ENCODE measurements at places on chromosomes 2 and 18.

DNA sequence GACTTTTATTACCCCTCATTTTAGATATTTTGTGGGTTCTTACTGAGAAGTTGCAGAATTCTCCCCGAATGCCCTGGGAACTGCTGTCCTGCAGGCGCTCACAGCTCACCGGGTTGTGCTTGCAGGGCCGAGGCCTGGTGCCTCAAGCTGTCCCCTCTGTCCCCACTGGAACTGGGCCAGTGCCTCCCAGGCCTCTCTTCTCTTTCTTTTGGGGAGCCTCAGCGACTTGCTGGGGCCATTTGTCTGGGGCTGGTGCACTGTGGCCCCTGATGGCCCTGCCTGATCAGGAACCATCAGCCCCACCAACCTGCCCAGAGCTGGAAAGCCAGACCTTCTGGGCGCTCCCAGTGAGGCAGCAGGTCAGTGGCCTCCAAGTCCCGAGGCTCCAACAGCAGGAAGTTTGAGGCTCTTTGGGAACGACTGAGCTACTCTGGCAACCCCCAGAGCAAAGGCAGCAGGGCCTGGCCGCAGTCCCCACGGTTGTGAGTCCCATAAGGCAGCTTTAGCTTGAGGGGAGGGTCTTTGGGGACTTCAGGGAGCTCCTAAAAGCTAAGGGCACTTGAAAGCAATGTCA, 14.7 kb upstream of the NEU4 start:
- DNase-seq: no peak

DNA sequence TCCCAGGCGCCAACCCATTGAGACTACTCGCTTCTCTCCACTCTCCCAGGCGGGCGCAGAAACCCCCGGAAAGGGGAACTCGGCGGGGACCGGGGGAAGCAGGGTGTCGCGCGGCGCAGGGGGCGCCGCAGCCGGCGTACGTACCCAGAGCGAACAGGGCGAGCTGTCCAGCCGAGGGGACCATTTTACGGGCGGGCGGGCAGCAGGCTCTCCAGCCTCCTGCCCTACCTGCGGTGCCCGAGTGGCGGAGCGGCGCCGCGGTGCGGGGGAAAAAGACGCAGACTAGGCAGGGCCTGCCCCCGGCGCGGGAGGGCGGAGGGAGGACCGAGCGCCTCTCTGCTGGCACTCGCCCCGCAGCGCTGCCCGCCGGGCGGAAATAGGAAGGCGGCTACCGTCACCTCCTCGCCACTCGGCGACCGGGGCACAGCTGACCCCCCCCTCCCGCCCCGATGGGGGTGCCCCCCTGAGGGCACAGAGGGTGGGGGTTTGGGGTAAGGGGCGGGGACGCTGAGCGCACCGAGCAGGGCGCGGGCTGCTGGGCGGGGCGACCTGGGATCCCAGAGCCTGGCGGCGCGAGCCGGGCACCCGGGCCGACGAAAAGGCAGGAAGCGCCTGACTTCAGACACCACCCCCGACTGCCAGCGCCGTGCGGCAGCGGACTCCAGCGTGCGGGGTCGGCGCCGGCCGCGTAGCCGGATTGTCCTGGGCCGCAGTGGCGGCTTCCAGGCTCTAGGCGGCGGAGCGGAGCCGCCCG, at the start of gene TGFA:
TSS of gene TGFA (minus strand) at position 243 of the 754 bp plus-strand sequence. CDS start at position 184, 59 bp downstream.
- peak; percentile 10 for DNase-seq

- DNase-seq: peak; percentile 80
Measured at GRCh38 chr18:23716516-23716915, 27.3 kb downstream of the LAMA3 start.

DNA sequence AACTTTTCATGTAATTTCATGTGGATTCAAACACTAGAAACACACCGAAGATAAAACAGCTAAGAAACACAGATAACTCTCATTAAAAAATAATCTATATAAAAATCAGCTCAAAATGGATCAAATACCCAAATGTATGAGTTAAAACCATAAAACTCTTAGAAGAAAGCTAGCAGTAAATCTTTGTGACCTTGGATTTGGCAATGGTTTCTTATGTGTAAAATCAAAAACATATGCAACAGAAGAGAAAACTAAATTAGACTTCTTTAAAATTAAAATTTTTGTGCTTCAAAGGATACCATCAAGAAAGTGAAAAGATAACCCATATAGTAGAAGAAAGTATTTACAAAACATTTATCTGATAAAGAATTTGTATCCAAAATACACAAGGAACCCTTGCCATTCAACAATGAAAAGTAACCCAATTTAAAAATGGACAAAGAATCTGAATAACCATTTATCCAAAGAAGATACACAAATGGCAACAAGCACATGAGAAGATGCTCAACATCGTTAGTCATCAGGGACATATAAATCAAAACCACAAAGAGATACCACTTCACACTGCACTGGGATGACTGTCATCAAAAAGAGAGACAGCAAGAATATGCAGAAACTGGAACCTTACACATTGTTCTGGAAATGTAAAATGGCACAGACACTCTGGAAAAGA, 27.5 kb downstream of the GAREM1 start:
- DNase-seq: no peak

GRCh38 chr2:121826036-121826435, 70.6 kb downstream of the TSN start:
- no peak for DNase-seq

GRCh38 chr2:75705921-75706320, 4.8 kb downstream of the GCFC2 start:
- peak; percentile 22 for DNase-seq

DNA sequence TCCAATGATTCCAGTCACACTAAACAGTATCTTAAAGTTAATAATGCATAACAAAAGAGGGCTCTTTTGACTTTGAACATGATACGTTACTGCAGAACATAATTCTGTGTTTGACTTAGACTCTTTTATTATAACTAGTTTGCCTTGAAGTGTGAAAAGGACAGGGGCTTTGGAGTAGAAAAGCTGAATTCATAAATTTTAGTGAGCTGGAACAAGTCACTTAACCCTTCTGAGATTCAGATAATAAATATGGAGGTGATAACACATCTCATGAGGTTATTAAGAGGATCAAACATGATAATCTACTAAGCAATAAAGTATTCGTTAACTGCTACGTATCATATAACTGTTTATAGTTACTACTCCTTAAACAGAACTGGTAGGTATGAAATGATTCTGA, 44.7 kb upstream of the FLACC1 start:
- no peak for DNase-seq

GRCh38 chr2:3650140-3650920, 7.7 kb upstream of the ALLC start:
- no peak for DNase-seq

- DNase-seq: no peak
Measured at GRCh38 chr18:3605486-3605952, 155.5 kb downstream of the TGIF1 start.

- no peak for DNase-seq
Measured at GRCh38 chr18:76405280-76405679, 89.8 kb downstream of the ZNF516 start.

DNA sequence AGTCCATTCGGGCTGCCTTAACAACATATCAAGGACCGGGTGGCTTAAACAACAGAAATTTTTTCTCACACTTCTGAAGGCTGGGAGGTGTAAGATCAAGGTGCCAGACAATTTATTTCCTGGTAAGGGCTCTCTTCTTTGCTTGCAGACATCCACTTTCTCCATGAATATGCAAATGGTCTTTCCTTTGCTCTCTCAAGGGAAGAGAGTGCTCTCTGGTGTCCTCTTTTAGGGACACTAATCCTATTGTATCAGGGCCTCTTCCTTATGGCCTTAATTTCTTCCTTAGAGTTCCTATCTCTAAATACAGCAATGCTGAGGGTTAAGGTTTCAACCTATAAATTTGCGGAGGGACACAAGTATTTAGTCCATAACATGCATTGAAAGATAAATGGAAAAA, 770.8 kb downstream of the DSC3 start:
- DNase-seq: no peak

DNA sequence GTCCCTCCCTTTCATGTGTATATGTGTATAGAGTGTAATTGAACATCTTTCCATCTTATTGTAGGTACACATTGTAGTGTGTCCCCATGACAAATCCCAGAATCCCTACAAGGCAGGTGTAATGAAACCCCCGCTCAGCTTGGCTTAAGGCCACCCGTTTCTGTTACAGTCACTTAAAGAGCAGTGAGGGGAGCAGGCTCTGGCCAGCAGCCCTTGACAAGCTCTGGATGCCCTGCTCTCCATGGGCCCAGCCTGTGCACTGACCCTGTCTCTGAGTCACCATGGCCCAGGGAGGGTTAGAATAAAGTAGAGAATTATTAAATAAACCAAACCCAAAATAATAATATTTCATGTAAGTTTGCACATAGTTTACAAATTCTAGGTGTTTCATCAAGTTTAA, 17.2 kb upstream of the MAL start:
- no peak for DNase-seq

GRCh38 chr18:7172611-7173010, 55.0 kb upstream of the LAMA1 start:
- no peak for DNase-seq

GRCh38 chr2:235834781-235835180, 333.4 kb downstream of the GBX2 start:
- DNase-seq: no peak

DNA sequence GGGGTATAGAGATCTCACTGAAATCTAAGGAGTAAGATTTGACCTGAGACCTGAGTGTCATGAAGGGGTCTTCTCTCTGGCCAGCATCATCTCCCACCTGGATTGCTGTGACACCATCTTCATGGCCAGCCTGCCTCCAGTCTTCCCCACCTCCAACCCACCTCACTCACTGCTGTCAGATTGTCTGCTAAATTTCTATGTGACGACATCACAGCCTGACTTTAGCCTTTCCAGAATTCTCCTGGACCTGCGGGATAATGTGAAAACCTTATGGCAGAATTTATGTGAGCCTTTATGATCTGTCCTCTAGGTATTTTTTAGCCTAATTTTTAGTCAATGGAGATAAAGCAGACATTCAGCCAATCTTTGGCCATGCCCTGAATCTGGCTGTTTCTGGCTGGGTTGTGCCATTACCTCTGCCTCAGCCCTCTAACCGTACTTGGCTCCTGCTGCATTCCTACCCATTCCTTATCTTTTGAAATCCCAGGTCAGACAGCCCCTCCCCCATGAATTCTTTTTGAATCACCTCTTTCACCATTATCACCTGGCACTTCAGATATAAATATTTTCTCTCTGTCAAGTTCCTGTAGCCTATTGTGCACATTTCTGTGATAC, 66.4 kb upstream of the MMADHC start:
- no peak for DNase-seq

GRCh38 chr2:154945984-154946383, 247.5 kb downstream of the KCNJ3 start:
- DNase-seq: no peak

GRCh38 chr18:9627642-9628041, 13.3 kb upstream of the PPP4R1 start:
- peak; percentile 48 for DNase-seq

GRCh38 chr2:29841386-29842004, 79.9 kb downstream of the ALK start:
- DNase-seq: peak; percentile 39

GRCh38 chr2:212745359-212745758, 206.8 kb upstream of the ERBB4 start:
- no peak for DNase-seq

GRCh38 chr2:60861736-60862135, 19.6 kb upstream of the REL start:
- DNase-seq: no peak

DNA sequence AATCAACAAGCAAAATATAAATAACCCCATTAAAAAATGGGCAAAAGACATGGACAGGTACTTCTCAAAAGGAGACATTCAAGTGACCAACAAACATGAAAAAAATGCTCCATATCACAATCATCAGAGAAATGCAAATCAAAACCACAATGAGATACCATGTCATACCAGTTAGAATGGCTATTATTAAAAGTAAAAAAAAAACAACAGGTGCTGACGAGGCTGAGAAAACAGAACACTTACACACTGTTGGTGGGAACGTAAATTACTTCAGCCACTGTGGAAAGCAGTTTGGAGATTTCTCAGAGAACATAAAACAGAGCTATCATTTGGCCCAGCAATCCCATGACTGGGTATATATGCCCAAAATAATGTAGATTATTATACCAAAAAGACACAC, 69.1 kb downstream of the CWC22 start:
- no peak for DNase-seq

GRCh38 chr2:162928356-162928755, 89.8 kb upstream of the KCNH7 start:
- DNase-seq: no peak

DNA sequence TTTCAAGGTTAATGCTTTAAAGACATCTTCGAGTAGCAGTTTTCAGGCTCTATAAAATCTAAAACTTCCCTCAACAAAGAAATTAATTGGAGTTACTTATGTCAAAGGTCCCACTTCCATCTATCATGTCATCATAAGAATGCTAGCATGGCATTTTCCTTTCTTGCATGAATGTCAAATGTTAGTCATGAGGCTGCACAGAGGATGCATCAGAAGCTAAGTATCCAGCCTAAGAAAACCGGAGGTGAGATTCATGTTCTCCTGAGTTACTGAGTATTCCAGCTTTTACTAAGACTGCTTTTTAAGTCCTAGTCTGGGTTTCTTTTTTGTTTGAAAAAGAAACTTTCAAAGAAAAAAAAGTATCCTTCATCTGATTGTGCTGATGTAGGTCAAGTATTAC, 130.6 kb upstream of the CDH19 start:
- peak; percentile 5 for DNase-seq

- DNase-seq: no peak
Measured at GRCh38 chr18:7383002-7383980, 152.4 kb downstream of the LRRC30 start.

GRCh38 chr2:229180658-229181057, 90.4 kb downstream of the PID1 start:
- no peak for DNase-seq

DNA sequence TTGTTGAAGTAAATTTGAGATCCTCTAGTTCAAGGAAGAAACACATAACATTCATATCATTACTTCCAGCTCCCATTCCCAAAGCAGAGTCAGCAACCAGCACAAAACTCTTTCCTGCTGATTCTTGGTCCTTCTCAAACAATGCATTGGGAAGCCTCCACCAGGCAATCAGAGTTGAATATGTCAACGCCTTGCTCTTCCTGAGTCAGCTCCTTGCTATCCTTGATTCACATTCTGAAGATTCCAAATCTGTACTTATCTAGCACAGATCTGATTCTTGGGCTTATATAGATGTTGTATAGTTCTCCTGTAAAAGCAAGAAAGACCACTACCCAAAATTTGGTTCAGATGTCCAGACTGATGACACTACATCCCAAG, 29.6 kb downstream of the CFAP210 start:
- DNase-seq: no peak

- no peak for DNase-seq
Measured at GRCh38 chr2:198102856-198103255, 298.5 kb downstream of the PLCL1 start.

DNA sequence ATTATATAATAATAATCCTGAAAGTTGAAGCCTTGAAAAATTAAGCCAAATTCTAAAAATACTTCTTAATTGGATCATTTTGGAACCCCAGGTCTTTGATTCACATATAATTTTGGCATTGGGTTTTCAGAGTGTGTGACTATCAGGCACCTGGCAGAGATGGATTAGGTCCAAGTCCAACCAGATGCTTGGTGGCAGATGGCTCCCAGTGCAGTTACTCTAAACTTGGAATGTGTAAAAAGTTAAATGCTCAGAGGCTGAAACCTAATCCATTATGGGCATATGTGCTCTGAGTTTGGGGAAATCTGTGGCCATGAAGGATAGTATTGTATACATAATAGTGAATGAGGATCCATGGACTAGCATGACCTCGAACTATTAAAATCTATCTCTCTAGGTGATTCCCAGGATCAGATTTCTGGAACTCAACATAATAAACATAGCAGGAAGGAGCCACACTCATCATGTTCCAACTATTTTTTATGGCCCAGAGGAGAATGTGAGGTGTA, 333.0 kb downstream of the RPRM start:
- no peak for DNase-seq
